ENCODE measurements at places on chromosomes 1 and 21.

GRCh38 chr1:17874710-17875109 is 119.6 kb downstream of the ACTL8 start:
- H3K4me3 ChIP-seq, result no peak overlapping the region
- H3K27me3 ChIP-seq, result peaks cover 15% of the 10 kb centered on the region

DNA sequence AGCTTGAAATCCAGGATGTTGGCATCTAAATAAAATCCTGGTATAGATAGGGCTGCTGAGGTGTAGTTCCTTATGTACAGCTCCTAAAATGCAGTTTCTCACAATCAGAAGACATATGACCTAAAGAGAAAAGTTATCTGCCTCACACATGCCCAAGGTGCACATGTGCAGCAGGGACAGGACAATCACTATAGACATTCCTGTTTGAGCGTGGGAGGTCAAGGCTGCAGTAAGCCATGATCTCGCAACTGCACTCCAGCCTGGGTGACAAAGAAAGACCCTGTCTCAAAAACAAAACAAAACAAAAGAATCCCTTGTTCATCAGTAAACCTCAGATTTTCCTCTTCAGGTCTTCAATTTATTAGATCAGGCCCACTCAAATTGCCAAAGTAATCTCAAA is 66.1 kb downstream of the SPATA6 start:
- H3K27ac ChIP-seq, result no peak overlapping the region
- DNase-seq, result no peak
- no peaks in the 10 kb centered on the region for H3K4me1 ChIP-seq
- H3K36me3 ChIP-seq, result peaks cover 10% of the 10 kb centered on the region
- H3K4me3 ChIP-seq, result no peak overlapping the region
- H3K27me3 ChIP-seq, result no peaks in the 10 kb centered on the region

DNA sequence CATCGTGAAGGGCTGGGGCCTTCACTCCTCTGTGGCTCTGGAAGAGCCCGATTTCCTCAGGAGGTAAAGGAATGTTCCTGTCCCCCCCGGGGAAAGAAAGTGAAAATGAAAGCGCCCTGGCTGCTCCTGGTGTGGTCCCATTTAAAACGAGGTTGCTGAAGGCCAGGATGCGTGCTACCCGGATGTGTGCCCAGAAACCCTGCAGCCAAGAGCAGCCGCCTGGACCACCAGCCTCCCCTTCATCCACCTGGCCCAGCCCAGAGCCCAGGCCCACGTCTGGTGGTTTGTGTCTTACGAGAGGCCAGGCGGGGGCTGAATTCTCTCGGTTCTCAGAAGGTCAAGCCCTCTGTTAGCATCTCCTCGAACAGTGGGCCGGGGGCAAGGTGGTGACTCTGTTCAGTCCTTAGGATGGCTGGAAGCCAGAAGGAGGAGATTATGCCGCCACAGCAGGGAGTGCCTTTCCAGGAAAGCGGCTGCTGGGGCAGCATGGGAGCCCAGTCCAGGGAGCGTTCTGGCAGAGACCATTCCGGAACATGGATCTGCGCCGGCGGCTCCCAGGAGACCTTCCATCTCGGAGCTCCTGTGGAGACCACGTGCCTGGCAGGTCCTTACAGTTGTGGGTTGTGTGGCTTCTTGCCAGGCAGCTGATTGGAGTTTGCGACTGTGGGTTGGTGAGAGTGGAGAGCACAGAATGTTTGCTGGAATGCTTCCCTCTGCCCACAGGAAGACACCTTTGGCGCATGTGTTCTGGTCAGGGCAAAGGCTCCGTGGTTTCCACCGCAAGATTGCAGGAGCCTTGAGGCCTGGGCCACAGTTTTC is 1.4 kb downstream of the GUK1 start:
- DNase-seq, result no peak
- H3K4me3 ChIP-seq, result peak overlapping the region; percentile 89
- H3K27ac ChIP-seq, result peak overlapping the region; percentile 100
- H3K4me1 ChIP-seq, result peaks cover 62% of the 10 kb centered on the region

GRCh38 chr1:212981025-212981495 is 30.7 kb downstream of the VASH2 start:
- H3K4me3 ChIP-seq, result no peak overlapping the region
- H3K4me1 ChIP-seq, result no peaks in the 10 kb centered on the region

GRCh38 chr1:1081311-1082238 is 7.5 kb upstream of the RNF223 start:
- H3K4me1 ChIP-seq, result no peaks in the 10 kb centered on the region
- no peak overlapping the region for H3K27ac ChIP-seq
- DNase-seq, result no peak

GRCh38 chr1:31776032-31776431 is 11.9 kb upstream of the ADGRB2 start:
- peaks cover 33% of the 10 kb centered on the region for H3K4me1 ChIP-seq
- H3K4me3 ChIP-seq, result no peak overlapping the region
- DNase-seq, result no peak
- peaks cover 51% of the 10 kb centered on the region for H3K27me3 ChIP-seq
- no peaks in the 10 kb centered on the region for H3K36me3 ChIP-seq

GRCh38 chr1:8875216-8875861 is 3.1 kb downstream of the ENO1 start:
- H3K4me3 ChIP-seq, result peak overlapping the region; percentile 92
- peaks cover 55% of the 10 kb centered on the region for H3K4me1 ChIP-seq
- peak overlapping the region; percentile 47 for H3K27ac ChIP-seq
- peaks cover 9% of the 10 kb centered on the region for H3K36me3 ChIP-seq
- DNase-seq, result no peak
- no peaks in the 10 kb centered on the region for H3K27me3 ChIP-seq

- peaks cover 2% of the 10 kb centered on the region for H3K4me1 ChIP-seq
- peak; percentile 55 for DNase-seq
- H3K27me3 ChIP-seq, result no peaks in the 10 kb centered on the region
- peaks cover 5% of the 10 kb centered on the region for H3K36me3 ChIP-seq
- H3K4me3 ChIP-seq, result no peak overlapping the region
- H3K27ac ChIP-seq, result no peak overlapping the region
Observed at GRCh38 chr1:206479183-206480125, 9.2 kb downstream of the IKBKE start.

DNA sequence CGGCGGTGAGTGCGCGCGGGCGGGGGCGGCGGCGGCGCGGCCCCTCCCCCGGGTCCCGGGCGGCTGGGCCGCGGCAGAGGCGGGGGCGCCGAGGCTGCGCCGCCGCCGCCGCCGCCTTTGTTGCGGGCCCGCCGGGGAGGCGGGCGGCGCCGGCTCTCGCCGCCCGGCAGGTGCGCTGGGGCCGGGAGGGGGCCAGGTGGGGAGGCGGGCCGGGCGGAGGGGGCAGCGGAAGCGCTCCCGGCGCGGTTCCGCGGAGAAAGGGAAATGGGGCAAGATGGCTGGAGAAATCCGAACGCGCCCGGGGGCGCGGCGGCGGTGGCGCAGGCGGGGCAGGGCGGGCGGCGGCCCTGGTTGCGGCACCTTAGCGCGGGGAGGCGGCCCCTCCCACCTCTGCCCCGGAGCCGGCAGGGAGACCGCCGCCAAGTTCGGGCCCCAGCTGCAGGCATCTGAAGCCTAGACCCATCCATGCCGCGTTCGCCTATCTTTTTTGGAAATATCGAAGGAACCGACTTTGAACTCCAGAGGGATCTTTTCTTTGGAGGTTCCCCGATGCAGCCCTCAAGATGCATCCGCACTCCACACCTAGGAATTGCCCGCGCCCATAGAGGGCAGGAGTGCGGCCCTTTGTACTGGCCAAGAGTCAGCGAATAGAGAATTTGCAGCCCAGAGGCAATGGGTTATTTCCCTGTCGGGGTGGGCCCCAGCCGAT is 479 bp downstream of the POGK start:
- H3K4me3 ChIP-seq, result peak overlapping the region; percentile 89
- peak overlapping the region; percentile 93 for H3K27ac ChIP-seq
- H3K27me3 ChIP-seq, result no peaks in the 10 kb centered on the region
- peak; percentile 47 for DNase-seq

- DNase-seq, result no peak
- H3K4me1 ChIP-seq, result no peaks in the 10 kb centered on the region
- H3K36me3 ChIP-seq, result no peaks in the 10 kb centered on the region
- peaks cover 5% of the 10 kb centered on the region for H3K27me3 ChIP-seq
Observed at GRCh38 chr1:220336391-220337031, 64.3 kb upstream of the RAB3GAP2 start.

GRCh38 chr1:97392701-97393100 is 528.1 kb downstream of the DPYD start:
- no peak overlapping the region for H3K4me3 ChIP-seq
- H3K4me1 ChIP-seq, result peaks cover 3% of the 10 kb centered on the region
- no peaks in the 10 kb centered on the region for H3K36me3 ChIP-seq
- no peak for DNase-seq
- H3K27me3 ChIP-seq, result no peaks in the 10 kb centered on the region
- H3K27ac ChIP-seq, result no peak overlapping the region

- peak overlapping the region; percentile 92 for H3K27ac ChIP-seq
- H3K27me3 ChIP-seq, result no peaks in the 10 kb centered on the region
- peaks cover 8% of the 10 kb centered on the region for H3K36me3 ChIP-seq
Observed at GRCh38 chr1:16396591-16396990, 29.5 kb downstream of the SZRD1 start.

DNA sequence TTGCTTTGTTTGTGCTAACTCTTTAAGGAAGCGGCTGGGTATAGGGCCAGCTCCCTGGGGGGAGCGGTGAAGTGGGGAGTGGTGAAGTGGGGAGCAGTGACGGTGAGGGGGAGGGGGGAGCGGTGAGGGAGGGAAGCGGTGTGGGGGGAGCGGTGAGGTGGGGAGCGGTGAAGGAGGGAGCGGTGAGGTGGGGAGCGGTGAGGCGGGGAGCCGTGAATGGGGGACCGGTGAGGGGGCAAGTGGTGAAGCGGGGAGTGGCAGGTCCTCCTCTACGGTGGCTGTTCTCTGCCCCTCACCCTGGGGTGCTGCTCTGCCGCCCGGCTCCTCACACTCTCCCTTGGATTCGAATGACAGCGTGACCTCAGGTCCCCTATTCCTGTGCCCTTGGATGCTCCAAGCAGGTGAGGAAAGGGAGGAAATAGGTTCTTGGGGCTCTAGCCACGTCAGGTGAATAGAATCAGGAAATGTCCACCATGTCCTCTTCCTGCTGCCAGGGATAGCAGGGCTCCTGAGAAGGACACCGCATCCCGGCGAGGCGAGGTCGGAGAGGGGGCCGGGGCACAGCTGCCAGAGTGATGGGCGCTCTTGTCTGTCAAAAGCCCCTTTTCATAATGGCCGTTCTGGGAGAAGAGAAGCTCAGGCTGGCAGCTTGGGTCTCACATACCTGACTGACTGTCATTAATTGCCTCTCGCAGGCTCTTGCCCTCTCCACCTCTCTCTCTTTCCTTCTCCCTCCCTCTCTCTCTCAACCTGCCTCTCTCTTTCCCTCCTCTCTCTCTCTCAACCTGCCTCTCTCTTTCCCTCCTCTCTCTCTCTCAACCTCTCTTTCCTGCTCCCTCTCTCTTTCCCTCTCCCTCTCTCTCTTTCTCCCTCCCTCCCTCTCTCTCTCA is 134.2 kb downstream of the PGBD5 start:
- no peaks in the 10 kb centered on the region for H3K36me3 ChIP-seq
- peaks cover 51% of the 10 kb centered on the region for H3K4me1 ChIP-seq
- no peaks in the 10 kb centered on the region for H3K27me3 ChIP-seq
- DNase-seq, result peak; percentile 78
- peak overlapping the region; percentile 91 for H3K27ac ChIP-seq

- peaks cover 14% of the 10 kb centered on the region for H3K36me3 ChIP-seq
- no peaks in the 10 kb centered on the region for H3K27me3 ChIP-seq
- H3K4me1 ChIP-seq, result peaks cover 12% of the 10 kb centered on the region
- H3K27ac ChIP-seq, result no peak overlapping the region
- no peak for DNase-seq
- H3K4me3 ChIP-seq, result no peak overlapping the region
Observed at GRCh38 chr1:32946413-32946812, 18.2 kb downstream of the RNF19B start.

DNA sequence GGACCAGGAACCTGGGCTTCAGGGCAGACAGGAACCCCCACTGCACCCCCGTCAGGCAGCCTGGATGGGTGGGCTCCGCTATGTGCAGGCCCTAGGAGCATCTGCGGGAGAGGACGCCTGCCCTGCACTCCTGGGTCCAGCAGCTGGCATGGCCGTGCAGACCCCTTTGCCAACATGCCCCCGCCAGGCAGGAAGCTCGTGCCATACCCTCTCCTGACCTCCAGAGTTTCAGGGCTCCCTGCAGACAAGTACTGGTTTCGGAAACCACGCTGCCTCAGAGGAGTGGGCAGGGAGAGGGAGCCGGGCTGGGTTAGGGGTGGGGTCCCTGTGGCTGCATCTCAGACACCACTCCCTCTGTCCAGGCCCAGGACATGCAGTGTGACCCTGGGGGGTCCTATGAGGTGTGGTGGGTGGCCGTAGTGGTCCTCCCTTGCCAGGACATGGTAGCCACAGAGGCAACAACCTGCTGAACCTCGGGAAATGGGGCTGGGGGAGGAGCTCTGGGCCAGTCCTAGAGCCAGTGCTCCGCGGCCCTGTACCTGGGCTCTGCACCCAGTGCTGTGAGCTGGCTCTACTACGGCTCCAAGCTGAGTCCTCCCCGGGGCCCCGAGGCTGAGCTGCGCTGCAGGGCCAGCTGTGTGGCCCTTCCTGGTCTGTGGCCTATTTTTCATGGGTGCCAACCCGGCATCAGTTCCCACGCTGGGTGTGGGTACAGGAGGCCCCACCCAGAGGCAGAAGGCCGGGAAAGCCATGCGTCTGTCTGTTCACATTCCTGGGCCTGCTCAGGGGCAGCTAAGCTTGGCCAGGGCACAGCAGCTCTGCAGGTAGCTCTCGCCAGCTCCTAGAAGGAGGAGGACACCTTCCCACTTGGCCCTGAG is 1.4 kb downstream of the PLEKHN1 start:
- no peak for DNase-seq
- no peaks in the 10 kb centered on the region for H3K4me1 ChIP-seq
- no peaks in the 10 kb centered on the region for H3K36me3 ChIP-seq
- no peak overlapping the region for H3K27ac ChIP-seq
- H3K4me3 ChIP-seq, result no peak overlapping the region
- H3K27me3 ChIP-seq, result peaks cover 26% of the 10 kb centered on the region

DNA sequence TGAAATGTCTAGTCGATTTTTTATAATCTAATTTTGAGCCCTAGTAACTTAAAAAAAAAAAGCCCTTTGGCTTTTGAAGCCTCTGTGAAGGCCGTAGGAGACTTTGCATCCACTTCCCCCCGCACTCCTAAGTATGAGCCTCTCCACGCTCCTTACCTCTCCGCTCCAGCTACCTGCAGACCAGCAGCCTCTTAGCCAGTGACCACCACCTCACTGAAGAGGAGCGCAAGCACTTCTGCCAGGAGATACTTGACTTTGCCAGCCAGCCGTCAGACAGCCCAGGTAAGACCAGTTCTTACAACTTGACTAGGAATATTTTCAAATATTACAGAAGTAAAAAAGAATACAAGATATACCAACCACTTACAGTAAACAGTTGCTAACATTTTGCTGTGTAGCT is 27.4 kb upstream of the PWP2 start:
- H3K4me3 ChIP-seq, result no peak overlapping the region
- no peak for DNase-seq
- H3K36me3 ChIP-seq, result peaks cover 35% of the 10 kb centered on the region
- H3K27ac ChIP-seq, result peak overlapping the region; percentile 55
- peaks cover 14% of the 10 kb centered on the region for H3K4me1 ChIP-seq
- no peaks in the 10 kb centered on the region for H3K27me3 ChIP-seq

Measured in naive B cell (primary cell).